ENCODE measurements at places on chromosomes 1 and 21.

DNA sequence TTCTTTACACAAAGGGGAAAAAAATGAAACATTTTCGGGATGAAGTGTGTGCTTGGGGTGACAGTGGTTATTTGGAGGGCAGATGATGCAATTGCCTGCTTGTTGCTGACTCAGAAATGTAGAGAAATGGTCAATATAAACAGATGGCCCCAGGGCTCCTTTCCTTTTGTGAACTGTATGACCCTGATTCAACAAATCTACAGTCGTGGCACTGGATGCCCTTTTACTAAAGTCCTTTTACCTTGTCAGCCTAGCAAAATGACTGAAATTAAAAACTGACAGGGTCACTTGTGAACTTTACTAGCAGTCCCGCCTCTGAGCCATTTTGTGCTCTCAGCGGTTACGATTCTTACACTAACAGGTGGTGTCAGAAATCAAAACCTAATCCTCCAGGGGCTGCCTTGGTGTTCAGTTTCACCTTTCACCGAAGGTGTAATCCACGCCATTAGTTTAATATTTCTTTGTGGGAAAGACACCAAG, 49.8 kb downstream of the GREM2 start:
- DNase-seq, result peak; percentile 26

DNA sequence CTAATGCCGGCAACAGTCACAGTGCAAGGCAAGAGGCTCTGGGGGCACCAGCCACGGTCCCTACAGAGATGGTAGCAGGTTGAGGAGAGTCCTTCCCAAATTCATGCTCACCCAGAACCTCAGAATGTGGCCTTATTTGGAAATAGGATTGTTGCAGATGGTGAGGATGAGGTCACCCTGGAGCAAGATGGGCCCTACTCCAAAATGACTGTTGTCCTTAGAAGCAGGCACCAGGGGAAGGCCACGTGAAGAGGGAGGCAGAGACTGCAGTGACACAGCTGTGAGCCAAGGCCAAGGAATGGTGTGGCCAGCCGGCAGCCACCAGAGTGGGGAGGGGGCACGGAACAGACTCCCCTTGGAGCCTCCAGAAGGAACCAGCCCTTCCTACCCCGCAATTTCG, 70.8 kb upstream of the CLDN14 start:
- peak; percentile 46 for DNase-seq

GRCh38 chr1:171817511-171818265, 23.6 kb upstream of the DNM3 start:
- DNase-seq, result peak; percentile 72

DNA sequence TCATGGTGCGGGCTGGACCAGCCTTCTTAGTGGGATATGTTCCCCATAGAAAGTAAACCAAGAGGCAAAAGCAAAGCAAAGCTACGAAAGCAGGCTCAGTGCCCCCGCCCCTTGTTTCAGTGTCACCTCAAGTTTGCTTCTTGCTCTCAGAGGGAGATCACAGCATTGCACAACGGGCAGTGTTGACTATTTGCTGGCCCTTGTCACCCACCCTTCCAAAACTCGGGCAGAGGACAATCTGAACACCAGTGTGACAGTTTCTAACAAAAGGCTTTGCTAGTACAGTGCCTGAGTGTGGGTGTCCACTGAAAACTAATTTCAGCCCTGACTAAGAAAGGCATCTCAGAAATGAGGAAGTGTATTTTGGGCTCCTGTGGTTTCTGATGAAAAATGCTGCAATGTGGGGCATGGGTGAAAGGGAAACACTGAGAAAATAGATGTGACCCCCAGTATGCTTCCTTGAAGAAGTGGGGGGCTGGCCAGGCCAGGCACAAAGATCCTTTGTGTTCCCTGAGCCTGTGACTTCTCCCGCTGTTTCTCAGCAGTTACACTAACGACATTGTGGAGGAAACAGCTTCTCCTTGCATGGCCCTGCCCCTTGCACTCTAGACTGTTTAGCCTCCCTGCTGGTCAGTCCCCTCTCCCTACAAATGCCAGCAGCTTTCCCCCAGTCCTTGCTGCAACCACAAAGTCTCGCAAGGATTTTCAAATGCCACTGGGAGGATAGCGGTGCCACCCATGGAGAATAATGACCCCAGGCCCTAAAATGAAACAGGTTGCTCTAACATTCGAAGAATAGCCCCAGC, 33.3 kb upstream of the KCNE1 start:
- DNase-seq, result peak; percentile 92

GRCh38 chr1:8075511-8076051, 49.5 kb upstream of the ERRFI1 start:
- no peak for DNase-seq
